ENCODE measurements at places on chromosomes 1 and 21. TPM values are rescaled to one million over a fixed set of nuclear protein-coding genes. Genes with fewer than 3 reads are reported as not detected.
A peak's percentile ranks its signal among the peaks of the same experiment; 100 is the strongest.

CASQ1 gene
- total RNA-seq = not detected

DNA sequence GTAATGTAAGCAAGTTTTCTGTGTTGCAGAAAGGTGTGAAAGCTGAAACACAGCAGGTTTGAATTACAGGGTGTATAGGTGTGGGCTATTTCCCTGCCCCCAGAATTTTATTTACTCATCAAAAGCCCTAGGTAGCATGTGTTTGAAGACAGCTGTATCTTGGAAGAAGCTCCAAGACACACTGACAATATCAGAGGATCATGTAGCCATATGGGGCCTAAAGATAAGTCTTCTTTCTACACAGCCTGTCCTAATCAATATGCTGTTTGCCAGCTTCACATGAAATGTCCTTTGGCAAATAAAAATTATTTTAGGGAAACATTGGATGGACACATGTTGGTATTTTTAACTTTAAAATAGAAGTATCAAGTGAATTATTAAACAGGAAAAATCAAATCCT lies 17.5 kb upstream of the SUCO start:
- DNase-seq = no peak
- no peaks in the 10 kb centered on the region for H3K4me1 ChIP-seq
- no peak overlapping the region for H3K27ac ChIP-seq
- no peak overlapping the region for H3K4me3 ChIP-seq

DNA sequence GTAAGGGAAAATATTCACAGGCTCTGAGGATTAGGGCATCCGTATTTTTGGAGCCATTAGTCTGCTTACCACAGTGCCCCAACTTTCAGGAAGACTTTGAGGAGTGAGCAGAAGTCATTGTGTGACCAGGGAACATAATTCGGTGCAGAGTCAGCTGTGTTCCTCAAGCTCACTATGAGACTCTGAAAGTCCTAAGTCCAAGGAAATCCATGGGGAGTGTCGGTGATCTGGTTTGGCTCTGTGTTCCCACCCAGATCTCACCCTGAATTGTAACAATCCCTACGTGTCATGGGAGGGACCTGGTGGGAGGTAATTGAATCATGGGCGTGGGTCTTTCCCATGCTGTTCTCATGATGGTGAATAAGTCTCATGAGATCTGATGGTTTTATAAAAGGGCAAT lies 45.9 kb upstream of the SCAF4 start:
- DNase-seq = no peak
- no peaks in the 10 kb centered on the region for H3K27me3 ChIP-seq
- no peaks in the 10 kb centered on the region for H3K4me1 ChIP-seq
- H3K4me3 ChIP-seq = no peak overlapping the region
- no peaks in the 10 kb centered on the region for H3K36me3 ChIP-seq
- no peak overlapping the region for H3K27ac ChIP-seq

GALNT2 gene
- total RNA-seq = 160 TPM

DNA sequence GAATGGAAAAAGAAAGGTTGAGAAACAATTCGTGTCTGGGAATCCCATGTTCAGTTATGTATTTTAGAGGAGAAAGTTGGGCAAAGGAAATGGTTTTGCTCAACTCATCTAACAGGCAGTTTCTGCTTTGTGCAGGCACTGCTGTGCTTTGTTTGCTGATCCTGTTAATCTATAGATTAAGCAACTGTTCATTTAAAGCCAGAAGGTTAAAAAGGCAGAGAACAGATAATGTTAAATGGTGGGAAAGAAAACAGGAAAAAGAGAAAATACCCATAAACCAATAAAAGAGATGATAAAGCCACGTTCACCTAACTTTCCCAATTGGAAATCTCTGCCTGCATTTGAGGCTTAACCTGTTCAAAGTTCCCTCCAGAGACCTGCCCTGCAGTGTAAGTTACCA lies 70.0 kb downstream of the APP start:
- no peak for DNase-seq
- no peaks in the 10 kb centered on the region for H3K27me3 ChIP-seq
- no peak overlapping the region for H3K27ac ChIP-seq
- H3K4me3 ChIP-seq = no peak overlapping the region
- H3K4me1 ChIP-seq = peaks cover 29% of the 10 kb centered on the region
- H3K36me3 ChIP-seq = no peaks in the 10 kb centered on the region

GRCh38 chr1:223067914-223068313 lies 75.1 kb downstream of the TLR5 start:
- no peak for DNase-seq
- H3K27me3 ChIP-seq = no peaks in the 10 kb centered on the region
- no peak overlapping the region for H3K4me3 ChIP-seq
- no peak overlapping the region for H3K27ac ChIP-seq

- no peaks in the 10 kb centered on the region for H3K36me3 ChIP-seq
- H3K27ac ChIP-seq = no peak overlapping the region
- H3K4me1 ChIP-seq = no peaks in the 10 kb centered on the region
- H3K4me3 ChIP-seq = no peak overlapping the region
- no peak for DNase-seq
Observed at GRCh38 chr21:36003776-36004175, 56.5 kb downstream of the SETD4 start.

DNA sequence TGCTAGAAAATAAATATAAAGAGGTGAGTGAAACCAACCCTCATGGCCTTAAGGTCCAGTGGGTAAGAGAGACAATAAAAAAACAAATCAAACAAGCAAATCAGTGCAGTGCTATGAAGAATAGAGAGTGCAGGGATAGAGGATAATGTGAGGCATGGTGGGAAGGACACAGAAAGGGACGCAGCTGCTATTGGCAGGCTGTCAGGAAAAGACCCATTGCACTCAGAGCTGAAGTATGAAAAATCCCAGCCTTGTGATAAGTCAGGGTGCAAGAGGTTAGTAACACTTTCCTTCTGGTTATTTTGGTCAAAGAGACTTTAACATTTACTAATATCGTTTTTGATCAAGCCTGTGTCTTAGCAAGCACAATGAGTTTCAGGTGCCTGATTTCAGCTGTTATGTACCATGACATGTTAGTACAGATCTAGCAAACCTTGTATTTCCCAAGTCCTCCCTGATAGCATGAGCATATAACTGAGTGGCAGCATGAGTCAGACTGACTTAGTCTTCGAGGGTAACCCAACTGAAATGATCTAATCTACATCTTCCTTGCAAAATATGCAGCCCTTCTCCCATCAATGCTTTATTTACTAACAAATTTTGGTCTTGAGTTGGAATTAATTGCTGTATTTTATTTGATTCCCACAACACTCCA lies 31.7 kb downstream of the CHML start:
- no peak for DNase-seq
- no peak overlapping the region for H3K4me3 ChIP-seq
- peaks cover 7% of the 10 kb centered on the region for H3K4me1 ChIP-seq
- H3K27me3 ChIP-seq = no peaks in the 10 kb centered on the region
- no peak overlapping the region for H3K27ac ChIP-seq

PMF1 gene
- total RNA-seq = 49.7 TPM

SPOCD1 gene
- 0.90 TPM for total RNA-seq

DNA sequence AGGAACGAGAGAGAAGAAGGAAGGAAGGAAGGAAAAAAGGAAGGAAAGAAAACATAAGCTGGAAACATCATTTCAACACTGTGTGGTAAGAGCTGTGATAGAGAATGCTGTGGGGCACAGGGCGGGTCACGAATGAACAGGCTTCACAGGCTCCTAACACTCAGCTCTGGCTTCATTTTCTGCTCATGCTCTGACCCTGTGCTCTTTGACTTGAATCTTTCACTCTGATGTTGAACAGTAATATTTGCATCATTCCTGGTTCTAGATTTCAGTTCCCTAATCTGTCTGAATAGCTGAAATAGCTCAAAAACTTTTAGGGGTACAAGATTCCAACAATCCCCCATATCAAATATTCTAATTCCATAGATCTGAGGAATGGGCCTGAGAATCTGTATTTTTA lies 207.3 kb downstream of the LHX8 start:
- no peaks in the 10 kb centered on the region for H3K36me3 ChIP-seq
- no peak overlapping the region for H3K4me3 ChIP-seq

RGS16 gene
- 0.78 TPM for total RNA-seq

- peaks cover 89% of the 10 kb centered on the region for H3K36me3 ChIP-seq
- no peak overlapping the region for H3K27ac ChIP-seq
- DNase-seq = no peak
- H3K4me1 ChIP-seq = no peaks in the 10 kb centered on the region
Observed at GRCh38 chr1:109412551-109412950, 13.7 kb downstream of the PSMA5 start.

OR2G6 gene
- not detected for total RNA-seq

GRCh38 chr1:151905070-151905442 lies 4.3 kb downstream of the THEM4 start:
- H3K27ac ChIP-seq = peak overlapping the region; percentile 53
- H3K4me1 ChIP-seq = no peaks in the 10 kb centered on the region
- no peak overlapping the region for H3K4me3 ChIP-seq
- no peaks in the 10 kb centered on the region for H3K36me3 ChIP-seq
- no peak for DNase-seq
- no peaks in the 10 kb centered on the region for H3K27me3 ChIP-seq

FCRL5 gene
- total RNA-seq = not detected

DNA sequence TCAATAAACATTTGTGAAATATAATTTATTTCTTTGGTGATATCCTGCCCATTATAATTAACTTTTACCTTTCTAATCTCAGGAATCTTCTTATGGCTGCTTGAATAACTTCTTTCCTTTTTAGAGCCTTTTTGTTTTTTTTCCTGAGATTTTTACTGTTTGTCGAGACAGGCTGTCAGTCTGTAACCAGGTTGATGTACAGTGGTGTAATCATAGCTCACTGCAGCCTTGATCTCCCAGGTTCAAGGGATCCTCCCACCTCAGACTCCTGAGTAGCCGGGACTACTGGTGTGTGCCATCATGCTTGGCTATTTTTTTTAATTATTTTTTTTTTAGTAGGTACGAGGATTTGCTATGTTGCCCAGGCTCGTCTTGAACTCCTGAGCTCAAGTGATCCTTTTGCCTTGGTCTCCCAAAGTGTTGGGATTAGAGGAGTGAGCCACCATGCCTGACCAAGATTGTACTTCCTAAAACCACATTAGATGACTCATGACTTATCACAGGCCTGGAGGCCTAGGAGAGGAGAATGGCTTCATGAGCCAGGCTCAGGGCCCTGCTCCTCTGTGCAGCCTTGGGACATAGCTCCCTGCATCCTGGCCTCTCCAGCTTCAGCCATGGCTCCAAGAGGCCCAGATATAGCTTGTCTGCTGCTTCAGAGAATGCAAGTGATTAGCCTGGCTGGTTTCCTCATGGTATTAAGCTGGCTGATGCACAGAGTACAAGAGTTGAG lies 48.6 kb downstream of the CTH start:
- no peaks in the 10 kb centered on the region for H3K4me1 ChIP-seq
- H3K27me3 ChIP-seq = no peaks in the 10 kb centered on the region
- no peak for DNase-seq
- no peak overlapping the region for H3K27ac ChIP-seq
- no peaks in the 10 kb centered on the region for H3K36me3 ChIP-seq
- H3K4me3 ChIP-seq = no peak overlapping the region

SCCPDH gene
- 34.2 TPM for total RNA-seq

DNA sequence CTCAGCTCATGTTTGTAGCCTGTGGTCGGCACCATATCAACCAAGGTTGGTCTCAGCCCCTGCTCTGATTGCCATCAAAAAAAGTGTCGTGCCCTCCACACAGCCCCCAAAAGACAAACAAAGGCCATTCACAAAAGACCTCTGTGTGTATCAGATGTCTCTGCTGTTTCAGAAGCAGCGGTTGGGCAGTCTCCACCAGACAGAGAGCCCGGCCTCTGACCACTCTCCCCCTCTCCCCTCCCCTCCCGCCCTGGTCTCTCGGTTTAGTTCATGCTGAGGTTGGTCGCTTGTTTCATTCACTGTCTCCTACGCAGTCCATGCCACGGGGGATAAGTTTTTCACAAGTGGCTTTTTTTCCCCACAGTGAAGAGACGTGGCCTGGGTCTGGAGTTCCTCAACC lies 27.1 kb downstream of the ACTA1 start:
- no peak overlapping the region for H3K27ac ChIP-seq
- peaks cover 10% of the 10 kb centered on the region for H3K27me3 ChIP-seq
- DNase-seq = no peak
- H3K4me1 ChIP-seq = peaks cover 33% of the 10 kb centered on the region
- no peak overlapping the region for H3K4me3 ChIP-seq
- no peaks in the 10 kb centered on the region for H3K36me3 ChIP-seq

GRCh38 chr1:204167730-204168129 lies 1.6 kb upstream of the REN start:
- H3K4me3 ChIP-seq = no peak overlapping the region
- no peaks in the 10 kb centered on the region for H3K36me3 ChIP-seq
- H3K27ac ChIP-seq = no peak overlapping the region
- no peaks in the 10 kb centered on the region for H3K27me3 ChIP-seq
- no peaks in the 10 kb centered on the region for H3K4me1 ChIP-seq

ZMYND12 gene
- 1.2 TPM for total RNA-seq

GRCh38 chr1:153677718-153678518 lies 570 bp upstream of the NPR1 start:
- peak overlapping the region; percentile 49 for H3K4me3 ChIP-seq
- H3K27me3 ChIP-seq = no peaks in the 10 kb centered on the region
- H3K4me1 ChIP-seq = peaks cover 20% of the 10 kb centered on the region
- no peak overlapping the region for H3K27ac ChIP-seq
- peak; percentile 49 for DNase-seq
- no peaks in the 10 kb centered on the region for H3K36me3 ChIP-seq

DNA sequence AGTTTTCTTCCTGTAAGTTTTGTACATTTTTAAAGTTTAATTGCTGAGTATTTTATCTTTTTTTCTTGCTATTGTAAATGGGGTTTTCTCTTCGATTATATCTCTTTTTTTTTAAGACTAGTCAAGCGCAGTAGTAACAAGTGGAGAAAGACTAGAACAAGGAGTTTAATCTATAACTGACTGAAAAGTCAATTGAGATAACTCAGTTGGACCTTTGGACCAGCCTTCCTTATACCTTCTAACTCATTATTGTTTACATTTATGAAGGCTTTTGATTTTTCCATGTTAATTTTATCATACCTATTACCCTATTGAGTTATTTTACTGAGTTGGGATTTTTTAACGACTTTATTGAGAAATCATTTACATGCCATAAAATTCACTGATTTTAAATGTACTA lies 81.2 kb downstream of the SMYD3 start:
- no peaks in the 10 kb centered on the region for H3K27me3 ChIP-seq
- no peak overlapping the region for H3K4me3 ChIP-seq
- DNase-seq = no peak
- H3K4me1 ChIP-seq = no peaks in the 10 kb centered on the region
- H3K36me3 ChIP-seq = no peaks in the 10 kb centered on the region

GRCh38 chr1:57500136-57500830 lies 76.4 kb upstream of the DAB1 start:
- H3K4me3 ChIP-seq = no peak overlapping the region
- H3K36me3 ChIP-seq = no peaks in the 10 kb centered on the region
- H3K27me3 ChIP-seq = no peaks in the 10 kb centered on the region
- H3K4me1 ChIP-seq = no peaks in the 10 kb centered on the region
- H3K27ac ChIP-seq = no peak overlapping the region

KRTAP13-2 gene
- total RNA-seq = not detected

MSTO1 gene
- 1.1 TPM for total RNA-seq

- H3K27ac ChIP-seq = no peak overlapping the region
- no peak overlapping the region for H3K4me3 ChIP-seq
- no peaks in the 10 kb centered on the region for H3K27me3 ChIP-seq
- no peaks in the 10 kb centered on the region for H3K4me1 ChIP-seq
- no peaks in the 10 kb centered on the region for H3K36me3 ChIP-seq
- no peak for DNase-seq
Observed at GRCh38 chr1:186302381-186302920, 72.6 kb downstream of the TPR start.

GRCh38 chr1:176950736-176951324 lies 213.7 kb downstream of the ASTN1 start:
- no peaks in the 10 kb centered on the region for H3K4me1 ChIP-seq
- no peaks in the 10 kb centered on the region for H3K27me3 ChIP-seq
- DNase-seq = no peak
- no peak overlapping the region for H3K27ac ChIP-seq

- DNase-seq = no peak
- H3K4me1 ChIP-seq = peaks cover 11% of the 10 kb centered on the region
- H3K27me3 ChIP-seq = no peaks in the 10 kb centered on the region
- H3K4me3 ChIP-seq = no peak overlapping the region
- H3K27ac ChIP-seq = no peak overlapping the region
- no peaks in the 10 kb centered on the region for H3K36me3 ChIP-seq
Observed at GRCh38 chr1:78176448-78176847, 130.7 kb downstream of the GIPC2 start.

LCE3E gene
- total RNA-seq = not detected
